ENCODE measurements at places on chromosomes 4 and X.

DNA sequence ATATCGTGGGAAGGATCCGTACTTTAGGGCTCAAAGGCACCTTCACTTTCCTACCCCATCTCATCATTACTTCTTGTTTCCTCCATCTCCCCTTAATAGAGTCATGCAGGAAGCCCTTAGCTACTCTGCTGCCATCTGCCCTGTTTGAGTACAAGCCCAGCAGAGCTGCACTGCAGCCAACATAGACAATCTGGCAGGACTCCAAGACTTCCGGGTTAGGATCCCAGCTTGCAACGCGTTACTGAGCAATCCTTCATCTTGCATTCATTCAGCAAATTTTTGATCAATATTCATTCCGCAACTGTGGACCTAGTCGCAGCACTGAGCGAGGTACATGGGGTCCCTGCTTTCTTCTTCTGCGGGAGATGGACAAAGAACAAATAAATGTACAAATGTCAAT, 344.9 kb downstream of the BCOR start:
- peak; percentile 46 for DNase-seq

DNA sequence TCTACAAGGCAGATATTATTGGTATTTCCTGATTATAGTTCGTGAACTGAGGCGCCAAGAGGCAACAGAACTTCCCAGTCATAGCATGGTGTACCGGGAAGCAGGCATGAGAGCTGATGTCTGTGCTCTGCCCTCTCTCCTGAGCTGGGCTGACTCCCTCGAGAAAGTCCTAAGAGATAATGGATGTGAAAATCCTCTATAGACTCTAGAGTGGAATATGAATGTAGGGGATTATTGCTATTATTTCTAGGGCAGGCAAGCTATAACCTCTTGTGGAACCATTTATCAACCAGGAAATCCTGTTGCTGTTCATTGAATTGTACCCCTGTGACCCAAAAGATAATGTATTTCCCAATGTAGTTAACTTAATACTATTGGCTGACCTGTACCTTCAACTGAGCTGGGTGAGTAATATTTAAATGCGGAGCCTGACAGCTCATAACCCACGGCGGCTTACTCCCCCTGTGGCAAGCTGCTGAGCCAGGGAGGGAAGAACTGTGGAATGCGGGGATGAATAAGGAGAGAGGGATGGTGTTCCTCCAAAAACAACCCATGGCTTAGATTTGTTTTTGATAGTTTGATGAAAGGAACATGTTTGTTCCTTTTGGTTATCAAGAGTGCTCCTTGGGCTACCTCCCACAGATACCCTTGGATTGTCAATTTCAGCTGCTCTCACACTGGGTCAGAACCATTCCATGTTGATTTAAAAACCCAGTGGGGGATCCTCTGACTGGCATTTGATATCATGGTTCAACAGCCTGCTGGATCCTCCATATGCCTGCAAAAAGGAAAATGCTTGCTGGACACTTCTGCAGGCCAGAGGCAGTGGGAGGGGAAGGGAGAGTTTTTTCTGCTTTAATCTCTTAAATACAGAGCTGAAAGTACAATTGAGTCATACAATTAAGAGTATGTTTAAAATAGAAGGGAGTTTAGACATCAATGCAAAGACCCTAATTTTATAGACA, 339.0 kb upstream of the BOD1L1 start:
- peak; percentile 84 for DNase-seq

- DNase-seq: peak; percentile 69
Observed at GRCh38 chr4:37757761-37758160, 68.7 kb upstream of the PGM2 start.

DNA sequence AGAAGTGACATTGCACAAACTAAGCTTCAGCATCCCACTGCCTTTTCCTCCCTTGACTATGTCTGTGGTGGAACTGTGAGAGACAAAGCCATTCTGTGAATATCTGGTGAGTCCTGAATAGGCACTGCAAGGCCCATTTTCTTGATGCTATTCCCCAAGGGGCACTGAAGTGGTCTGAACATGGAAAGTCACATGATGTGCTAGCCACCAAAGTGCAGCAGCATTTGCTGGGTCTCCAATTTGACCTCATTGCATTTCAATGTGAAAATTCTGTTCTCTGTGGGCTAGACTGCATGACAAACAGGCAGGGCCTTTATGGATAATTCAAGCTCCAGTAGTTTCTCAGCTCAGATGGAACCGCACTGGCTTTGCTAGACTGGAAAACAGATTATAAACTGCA, 627.4 kb upstream of the BOD1L1 start:
- DNase-seq: no peak

- DNase-seq: no peak
Observed at GRCh38 chr4:27042411-27042810, 181.8 kb downstream of the STIM2 start.

GRCh38 chr4:177951026-177951425, 508.8 kb upstream of the AGA start:
- DNase-seq: no peak

DNA sequence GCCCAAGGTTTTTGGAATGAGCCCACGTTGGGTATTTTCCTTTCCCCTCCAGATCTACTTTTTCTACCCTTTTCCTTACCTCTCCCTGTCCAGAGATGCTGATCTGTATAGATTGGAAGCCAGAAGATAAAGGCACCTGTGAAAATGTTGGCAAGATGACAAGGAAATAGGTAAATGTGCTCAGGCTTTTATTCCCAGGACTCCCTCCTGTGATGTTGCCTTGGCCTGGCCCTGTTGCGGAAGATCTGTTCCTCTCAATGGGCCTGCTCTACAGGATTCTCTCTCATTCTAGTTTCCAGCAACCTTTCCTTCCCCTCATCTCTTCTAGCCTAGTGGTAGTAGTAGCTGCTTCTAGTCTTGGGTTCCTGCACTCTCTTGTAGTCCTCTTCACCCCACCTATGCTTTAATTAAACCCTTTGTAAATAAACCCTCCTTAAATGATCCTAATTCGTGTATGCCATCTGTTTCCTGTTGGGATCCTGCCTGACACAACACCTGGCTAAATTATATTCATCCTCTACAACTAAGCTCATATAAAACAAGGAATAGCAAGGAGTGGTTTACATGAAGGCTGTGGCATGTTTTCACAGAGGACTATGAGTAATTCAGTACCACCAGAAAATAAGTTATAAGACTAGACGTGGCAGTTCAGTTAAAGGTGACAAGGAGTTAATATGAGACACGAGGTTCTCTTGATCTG, 95.7 kb upstream of the MAOA start:
- peak; percentile 5 for DNase-seq

DNA sequence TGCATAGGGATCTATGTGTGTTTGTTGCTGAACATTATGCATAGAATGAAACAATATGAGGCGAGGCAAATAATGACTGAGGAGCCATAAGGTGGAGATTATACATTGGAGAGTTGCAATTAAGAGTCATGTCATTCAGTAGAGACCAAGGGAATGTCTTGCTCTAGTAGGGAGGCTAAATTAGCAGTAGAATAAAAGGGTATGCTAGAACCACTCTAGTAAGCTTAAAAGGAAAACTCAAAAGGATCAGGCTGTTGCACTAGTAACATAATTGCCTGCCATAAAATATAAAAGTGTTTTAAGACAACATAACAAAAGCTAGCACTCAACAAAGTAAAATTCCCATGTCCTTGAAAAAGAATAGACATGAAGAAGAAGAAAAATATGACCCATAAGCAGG, 586.2 kb upstream of the DIAPH2 start:
- no peak for DNase-seq

- no peak for DNase-seq
Observed at GRCh38 chr4:173289353-173289727, 44.8 kb downstream of the HMGB2 start.

GRCh38 chrX:118261151-118261550, 84.8 kb upstream of the WDR44 start:
- no peak for DNase-seq

DNA sequence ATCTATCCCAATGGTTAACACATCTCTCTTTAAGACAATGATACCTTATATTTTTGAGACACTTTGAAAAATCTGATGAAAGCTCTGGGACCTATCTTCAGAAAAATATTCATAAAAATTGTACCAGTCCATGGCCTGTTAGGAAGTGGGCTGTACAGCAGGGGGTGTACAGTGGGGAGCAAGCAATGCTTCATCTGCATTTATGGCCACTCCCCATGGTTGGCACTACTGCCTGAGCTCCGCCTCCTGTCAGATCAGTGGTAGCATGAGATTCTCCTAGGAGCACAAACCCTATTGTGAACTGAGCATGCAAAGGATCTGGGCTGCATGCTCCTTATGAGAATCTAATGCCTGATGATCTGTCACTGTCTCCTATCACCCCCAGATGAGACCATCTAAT, 42.6 kb downstream of the C4orf51 start:
- no peak for DNase-seq

DNA sequence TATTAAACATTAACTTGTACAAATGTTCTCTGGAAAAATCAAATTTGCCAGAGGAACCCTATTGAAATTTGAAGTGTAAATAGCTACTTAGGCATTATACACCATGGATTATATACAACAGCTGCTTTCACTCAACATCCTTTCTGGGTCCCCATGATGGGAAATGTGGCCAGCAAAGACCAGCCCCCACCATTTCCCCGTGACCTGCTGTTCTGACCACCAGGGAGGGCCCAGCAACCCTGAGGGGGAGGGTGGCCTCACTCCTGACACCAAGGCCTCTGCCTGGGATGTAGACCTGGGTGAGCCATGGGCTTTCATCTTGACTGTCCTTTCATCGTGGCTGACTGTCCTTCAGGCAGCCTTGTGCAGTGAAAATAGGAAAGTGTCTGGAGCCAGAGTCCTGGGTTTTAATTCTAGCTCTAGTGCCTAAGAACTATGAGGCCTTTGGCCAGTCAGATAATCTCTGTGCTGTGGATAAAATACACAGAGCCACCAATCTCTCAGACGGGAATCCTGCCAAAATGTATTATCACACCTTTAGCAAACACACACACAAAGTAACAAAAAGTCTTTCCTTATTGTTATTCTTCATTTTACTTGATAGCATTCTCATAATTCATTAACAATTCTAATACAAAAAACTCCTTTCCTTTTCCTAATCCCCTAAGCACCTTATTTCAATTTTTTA, 45.1 kb downstream of the NR3C2 start:
- no peak for DNase-seq

DNA sequence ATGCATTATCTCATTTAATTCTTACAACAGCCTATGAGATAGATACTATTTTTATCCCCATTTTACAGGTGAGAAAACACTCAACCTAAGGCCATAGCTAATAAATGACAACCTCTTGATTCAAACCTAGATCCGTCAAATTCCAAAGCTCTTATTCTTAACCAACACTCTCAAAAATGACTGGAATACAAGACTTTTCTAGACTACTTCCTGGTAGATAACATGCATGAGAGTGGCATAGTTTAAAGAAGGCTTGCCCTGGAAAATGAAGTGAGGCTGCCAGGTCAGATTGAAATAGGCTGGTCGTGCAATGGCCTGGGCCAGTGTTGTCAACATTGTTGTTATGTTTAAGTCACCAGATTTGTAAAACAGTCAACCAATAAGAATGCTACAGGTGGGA, 86.6 kb downstream of the DNAAF6 start:
- no peak for DNase-seq

Measured in epithelial cell of esophagus (primary cell).